EL (cell line): ENCODE measurements at places on chromosomes 11 and 22.

- no peak for DNase-seq
Observed at GRCh38 chr11:59289356-59290181, 69.1 kb upstream of the OR5AN1 start.

DNA sequence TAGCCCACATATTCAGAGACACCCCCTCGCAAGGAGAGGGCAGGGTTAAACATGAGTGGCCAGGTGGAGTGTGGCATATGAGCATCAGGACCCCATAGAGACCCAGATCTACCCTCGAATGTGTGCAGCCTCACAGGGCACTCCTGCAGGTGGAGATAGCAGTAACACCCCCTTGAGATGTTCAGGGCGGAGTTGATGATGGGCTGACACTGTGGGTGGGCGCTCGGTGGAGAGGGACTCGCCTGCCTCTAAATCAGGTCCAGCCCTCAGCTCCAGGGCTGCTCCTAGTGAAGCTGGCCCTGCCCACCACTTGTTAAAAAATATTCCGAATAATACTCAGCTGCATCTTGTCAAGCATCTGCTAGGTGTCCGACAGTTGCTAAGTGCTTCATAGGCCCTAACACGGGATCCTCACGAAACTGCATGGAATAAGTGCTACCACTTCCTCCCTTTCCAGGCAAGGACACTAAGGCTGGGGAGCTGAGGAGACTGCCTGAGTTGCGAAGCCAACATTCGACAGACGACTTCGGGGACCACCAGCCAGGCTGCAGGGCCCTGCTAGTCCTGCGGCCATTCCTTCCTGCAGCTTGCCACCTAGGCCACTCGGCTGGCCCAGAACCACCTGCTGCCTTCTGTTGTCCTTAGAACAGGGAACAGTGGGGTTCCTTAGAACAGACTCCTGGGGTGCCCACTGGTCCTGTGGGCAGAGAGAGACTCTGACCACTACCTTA is 74.0 kb upstream of the WNT11 start:
- no peak for DNase-seq

GRCh38 chr11:70024036-70024772 is 53.9 kb upstream of the ANO1 start:
- DNase-seq = no peak

DNA sequence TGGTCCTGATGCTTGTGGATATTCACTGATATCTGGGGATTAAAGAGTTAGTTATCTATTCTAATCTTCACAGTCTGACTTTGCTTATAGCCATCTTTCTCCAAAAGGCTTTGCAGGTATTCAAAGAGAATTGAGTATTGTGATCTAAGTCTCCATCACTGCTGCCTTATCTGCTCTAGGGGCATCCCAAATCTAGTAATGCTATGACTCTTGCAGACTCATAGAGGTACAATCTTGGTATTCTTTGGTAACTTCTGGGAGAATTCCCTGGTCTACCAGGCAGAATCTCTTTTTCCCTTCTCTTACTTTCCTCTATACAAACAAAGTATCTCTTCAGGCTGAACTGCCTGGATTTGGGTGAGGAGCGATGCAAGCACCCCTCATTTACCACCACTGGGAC is 746.3 kb downstream of the JRKL start:
- DNase-seq = no peak

DNA sequence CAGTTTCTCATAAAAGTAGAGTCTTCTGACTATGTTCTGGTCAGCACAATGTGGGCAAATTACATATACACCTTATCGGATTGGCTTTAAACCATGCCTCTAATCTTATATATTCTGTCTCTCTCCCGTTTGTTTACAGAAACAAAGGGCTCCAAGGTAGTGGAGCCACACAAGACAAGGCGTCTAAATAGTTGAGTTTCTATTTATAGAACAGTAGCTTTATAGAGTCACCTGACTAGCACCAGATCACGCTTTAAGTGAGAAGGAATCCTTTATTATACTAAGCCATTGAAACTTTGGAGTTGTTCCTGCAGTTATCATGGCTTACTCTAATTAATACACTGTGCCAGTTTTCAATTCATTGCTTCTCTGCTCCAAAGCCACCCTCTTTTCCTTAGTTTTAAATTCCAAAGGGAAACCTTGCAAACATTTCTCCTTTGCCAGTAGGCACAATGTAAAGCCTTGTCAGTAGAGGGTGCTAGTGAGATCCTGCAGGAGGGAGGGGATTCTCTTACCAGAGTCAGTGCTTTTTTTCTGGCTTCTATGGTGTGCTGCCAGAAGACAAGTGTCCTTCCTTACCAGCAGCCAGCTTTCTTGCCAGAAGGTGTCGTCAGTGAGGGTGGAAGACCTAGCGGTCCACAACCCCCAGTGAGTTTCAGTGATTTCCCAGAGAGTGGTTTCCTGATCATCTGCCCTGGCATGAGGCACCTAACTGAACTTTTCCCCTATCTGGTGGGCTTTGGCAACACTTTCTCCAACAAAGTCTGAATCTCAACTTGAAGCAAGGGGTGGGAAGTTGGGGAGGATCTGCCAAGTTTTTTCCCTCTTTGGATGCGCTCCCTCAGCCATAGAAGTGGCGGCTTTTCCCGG is 71.7 kb downstream of the RAB38 start:
- DNase-seq = peak; percentile 63

- no peak for DNase-seq
Observed at GRCh38 chr11:134925432-134925831, 513.4 kb upstream of the B3GAT1 start.

GRCh38 chr11:113261709-113262475 is 52.5 kb upstream of the TTC12 start:
- peak; percentile 19 for DNase-seq
